ENCODE measurements at places on chromosomes 3 and 15.
A peak's percentile ranks its signal among the peaks of the same experiment; 100 is the strongest.

DNA sequence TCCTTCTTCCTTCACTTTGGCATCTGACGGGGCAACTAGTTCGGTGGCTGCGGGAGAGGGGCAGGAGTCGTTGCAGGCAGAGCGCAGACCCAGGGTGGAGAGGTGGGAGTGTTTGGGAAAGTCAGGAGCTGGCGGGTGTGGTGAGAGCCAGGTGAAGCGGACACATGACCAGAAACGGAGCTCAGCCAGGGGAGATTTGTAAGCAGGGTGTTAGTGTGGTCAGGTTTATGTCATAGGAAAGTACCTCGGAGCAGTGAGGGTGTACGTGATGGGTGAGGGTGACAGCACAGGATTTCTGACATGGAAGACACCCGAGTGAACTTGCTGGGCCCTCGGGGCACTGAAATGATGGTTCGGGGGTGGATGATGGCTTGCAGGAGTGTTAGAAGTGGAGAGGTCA lies 247.4 kb upstream of the TPM1 start:
- no peak for DNase-seq

GRCh38 chr3:27905625-27906024 lies 183.5 kb upstream of the EOMES start:
- peak; percentile 30 for DNase-seq

DNA sequence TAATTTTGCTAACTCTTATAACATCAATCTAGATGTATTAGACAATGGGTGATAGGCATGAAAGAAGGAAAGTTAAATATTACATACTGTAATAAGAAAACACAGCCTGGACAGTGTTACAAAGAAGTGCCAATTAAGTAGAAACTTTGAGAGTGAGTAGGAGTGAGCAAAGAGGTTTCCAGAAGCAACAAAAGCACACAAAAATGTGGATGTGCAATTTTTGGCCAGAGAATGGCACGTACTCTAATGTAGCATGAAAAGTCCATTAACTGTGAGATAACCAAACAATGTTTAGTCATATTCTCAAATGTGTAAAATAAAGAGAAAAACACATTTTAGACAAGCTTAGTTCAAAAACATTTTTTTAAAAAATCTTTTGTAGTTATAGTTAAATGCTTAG lies 567.3 kb downstream of the ROBO1 start:
- no peak for DNase-seq

GRCh38 chr15:60363903-60364611 lies 33.7 kb downstream of the ANXA2 start:
- no peak for DNase-seq

DNA sequence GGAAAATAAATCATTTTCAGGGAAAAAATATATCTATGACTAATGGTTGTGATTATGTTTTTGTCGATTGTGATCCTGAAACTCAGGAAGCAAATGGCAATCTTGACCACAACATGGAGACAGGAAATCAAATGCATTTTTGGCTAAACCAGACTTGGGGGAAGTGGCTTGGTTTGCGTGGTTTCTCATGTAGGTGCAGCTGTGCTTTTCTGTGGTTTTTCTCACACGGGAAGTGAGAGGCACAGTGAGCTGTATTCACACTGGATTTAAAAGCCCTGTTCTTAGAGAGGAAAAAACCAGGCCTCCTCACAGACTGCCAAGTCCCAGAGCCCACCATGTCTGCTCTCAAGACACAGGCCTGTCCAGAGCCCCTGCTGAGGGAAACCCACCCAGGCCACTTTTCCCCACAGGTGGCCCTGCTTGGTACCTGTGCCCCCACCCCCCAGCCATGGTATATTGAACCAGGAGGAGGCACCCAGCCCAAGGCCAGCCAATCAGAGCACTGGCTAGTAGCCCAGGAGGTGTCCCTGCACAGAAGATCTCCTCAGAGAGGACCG lies 46.1 kb downstream of the BTD start:
- DNase-seq, result peak; percentile 68

DNA sequence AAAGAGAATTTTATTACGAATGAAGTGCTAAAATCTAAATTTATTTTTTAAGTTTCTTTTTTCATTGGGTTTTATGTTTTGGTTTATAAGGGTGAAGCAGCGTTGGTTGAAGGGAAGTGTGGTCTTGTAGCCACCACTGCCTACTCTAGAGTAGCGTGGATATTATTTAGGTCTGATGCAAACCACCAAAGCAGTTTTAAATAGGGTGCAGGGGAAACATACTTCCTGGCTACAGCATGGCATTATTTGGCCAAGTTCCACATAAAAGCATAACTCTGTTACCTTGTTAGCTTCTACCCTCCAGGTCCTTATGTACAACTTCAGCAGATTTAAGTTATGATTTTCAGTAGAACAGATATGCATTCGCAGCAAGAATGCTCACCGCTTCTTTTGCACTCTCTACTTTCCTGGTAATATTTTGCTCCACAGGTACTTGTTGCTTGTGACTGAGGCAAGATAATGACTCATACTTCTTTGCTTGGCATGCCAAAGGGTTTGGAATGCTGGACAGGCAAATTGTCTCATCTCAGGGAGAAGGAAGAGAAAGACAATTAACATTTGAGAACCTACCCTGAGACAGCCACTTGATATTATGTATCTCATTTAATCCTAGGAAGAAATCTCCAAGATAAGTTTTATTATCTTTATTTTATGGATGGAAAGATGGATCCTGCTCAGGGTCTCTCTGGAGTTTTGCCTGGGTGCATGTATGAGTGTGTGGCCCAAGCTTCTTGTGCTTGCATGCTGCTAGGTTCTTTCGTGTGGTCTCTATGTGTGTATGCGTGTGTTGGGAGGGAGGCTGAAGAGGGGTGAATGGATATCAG lies 5.4 kb downstream of the TGFBR2 start:
- peak; percentile 61 for DNase-seq

DNA sequence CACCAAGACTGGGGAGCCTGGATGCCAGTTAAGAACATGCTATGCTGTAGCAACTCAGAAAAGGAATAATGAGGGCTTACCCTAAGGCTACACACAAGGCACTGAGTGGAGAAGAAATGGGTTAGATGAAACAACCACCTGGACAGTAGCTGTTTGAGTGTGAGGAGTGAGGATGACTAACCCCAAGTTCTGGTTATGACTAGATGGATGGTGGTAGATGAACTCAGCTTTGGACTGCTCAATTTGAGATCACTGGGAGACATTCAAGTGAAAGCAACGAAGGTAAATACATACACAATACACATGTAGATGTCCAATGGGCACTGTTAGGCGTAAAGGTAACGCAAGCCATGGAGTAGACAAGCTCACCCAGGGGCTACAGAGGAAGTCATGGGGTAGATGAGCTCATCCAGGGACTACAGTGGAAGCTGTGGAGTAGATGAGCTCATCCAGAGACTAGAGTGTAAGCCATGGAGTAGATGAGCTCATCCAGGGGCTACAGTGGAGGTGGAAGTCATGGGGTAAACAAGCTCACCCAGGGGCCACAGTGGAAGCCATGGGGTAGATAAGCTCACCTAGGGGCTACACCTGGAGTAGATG lies 98.3 kb downstream of the ANO10 start:
- no peak for DNase-seq

GRCh38 chr3:105260385-105260784 lies 106.3 kb upstream of the ALCAM start:
- DNase-seq, result no peak

- DNase-seq, result no peak
These were observed 246.6 kb downstream of the IL20RB start for GRCh38 chr3:137204409-137204808.

GRCh38 chr3:34229876-34230275 lies 431.4 kb downstream of the PDCD6IP start:
- no peak for DNase-seq

DNA sequence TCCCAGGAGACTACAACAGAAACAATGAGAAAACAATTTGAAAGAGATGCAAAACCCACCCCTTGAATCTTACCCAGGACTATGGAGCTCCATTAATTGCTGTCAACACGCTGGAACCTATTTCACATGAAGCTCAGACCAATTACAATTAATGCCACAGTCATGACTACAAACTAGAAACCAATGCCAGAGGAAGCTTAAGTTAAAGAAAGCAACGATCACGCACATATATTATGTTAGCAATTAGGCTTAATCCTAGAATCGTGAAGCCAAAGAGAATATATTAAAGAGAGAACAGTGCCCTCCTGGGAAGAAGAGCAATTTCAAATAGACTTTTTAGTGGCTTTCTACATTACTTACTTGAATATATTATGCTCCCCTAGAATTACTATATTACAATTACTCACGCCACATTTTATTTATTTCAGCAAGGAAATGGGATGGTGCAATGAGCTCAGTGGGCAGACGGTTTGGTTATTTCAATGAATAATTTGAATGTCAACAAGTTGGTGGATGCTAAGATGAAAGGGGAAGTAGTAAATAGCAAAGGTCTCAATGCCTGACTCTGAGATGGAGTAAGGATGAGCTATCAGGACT lies 125.5 kb downstream of the GREM1 start:
- no peak for DNase-seq

DNA sequence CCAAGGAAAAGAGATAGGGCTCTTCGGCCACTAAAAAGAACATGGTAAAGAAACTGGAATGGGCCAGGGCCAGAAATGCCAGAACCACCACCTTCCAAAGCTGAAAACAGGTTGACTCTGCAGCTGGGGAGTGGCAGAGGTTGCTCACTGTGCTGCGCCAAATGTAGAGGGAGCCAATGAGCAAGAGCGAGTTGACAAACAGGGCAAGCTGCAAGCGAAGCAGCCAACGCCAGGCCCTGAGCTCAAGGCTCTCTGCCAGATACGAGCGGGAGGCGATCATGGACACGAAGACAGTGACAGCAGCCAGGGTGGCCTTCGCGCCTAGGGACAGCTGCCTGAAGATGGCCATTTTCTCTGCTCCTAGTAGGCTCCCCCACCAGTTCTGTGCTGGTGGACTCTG lies 3.1 kb downstream of the GLB1 start:
- DNase-seq, result no peak

DNA sequence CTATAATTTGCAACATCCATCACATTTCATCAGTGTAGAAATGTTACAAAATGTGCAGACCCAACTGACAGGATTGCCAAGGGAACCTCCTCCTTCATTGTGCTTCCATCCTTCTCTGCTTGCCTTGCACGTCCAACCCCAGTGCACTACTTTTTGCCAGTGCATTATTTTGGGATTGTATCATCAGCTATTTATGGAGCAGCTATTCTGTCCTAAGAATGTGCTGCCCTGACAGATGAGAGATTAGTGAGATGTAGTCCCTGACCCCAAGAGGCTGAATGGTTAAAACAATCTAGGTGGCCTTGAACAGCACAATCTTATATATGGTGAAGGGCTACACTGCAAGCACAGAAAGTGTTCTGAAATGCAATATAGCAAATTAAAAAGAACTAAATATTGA lies 935.8 kb downstream of the IGSF11 start:
- no peak for DNase-seq

GRCh38 chr3:43388915-43389314 lies 102.6 kb downstream of the SNRK start:
- DNase-seq, result peak; percentile 6

- no peak for DNase-seq
These were observed 337.4 kb upstream of the C2CD4B start for GRCh38 chr15:62502451-62502850.

- no peak for DNase-seq
These were observed 4.6 kb upstream of the PLXNA1 start for GRCh38 chr3:126978291-126978690.

DNA sequence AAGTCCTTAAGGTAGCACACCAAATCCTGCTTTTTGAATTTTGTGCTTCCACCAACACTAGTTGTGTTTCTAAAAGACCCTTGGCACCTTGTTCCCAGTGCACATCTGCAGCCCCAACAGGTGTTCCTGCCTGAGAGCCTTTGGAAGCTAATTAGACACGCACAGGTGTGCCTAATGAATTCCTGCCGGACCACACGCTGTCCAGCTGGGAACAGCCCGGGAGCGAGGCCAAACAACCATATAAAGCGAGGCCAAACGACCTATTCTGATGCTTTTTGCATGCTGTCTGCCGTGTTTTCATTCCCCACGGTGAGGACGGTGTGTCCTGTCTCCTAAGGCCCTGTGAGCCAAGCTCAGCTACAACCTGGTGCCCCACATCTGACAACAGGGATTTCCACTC lies 99.5 kb downstream of the ATG7 start:
- DNase-seq, result no peak

GRCh38 chr3:70919091-70919490 lies 606.7 kb upstream of the MDFIC2 start:
- DNase-seq, result no peak

DNA sequence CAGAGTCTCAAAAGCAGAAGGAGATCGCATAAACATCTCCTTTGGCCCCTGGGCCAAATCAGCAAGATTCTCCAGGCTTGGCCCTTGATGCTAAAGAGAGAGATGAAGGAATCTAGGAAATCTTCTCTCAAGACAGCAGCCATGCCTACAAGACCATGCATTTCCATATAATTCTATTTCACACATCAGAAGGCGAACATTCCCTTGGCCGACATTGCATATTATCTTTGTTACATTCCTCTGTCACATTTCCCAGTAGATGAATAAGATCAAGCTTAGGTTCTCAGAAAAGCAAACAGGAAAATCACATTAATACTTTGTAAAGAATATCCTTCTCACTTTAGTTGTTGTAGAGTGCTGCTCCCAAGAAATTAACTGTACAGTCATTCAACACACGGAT lies 21.3 kb downstream of the GASK1A start:
- no peak for DNase-seq

DNA sequence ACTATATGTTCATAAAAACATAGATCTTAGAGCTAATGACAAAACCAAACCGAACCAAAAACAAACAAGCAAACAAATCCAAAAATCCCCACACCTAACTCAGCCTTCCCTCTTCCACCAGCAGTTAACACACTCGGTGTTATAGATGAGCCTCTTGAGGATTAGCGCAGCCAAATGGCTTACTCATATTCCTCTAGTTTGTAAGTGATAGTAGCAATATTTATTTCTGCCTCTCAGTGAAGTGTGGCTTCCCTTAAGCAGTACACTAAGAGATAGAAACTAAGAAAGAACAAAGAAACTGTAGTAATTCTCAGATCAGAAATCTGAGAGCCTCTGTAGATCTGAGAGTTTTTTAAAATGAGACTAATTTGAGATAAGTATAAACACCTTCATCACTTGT lies 2.4 kb upstream of the NCEH1 start:
- no peak for DNase-seq

GRCh38 chr15:100732211-100733055 lies 130.0 kb downstream of the ASB7 start:
- no peak for DNase-seq

DNA sequence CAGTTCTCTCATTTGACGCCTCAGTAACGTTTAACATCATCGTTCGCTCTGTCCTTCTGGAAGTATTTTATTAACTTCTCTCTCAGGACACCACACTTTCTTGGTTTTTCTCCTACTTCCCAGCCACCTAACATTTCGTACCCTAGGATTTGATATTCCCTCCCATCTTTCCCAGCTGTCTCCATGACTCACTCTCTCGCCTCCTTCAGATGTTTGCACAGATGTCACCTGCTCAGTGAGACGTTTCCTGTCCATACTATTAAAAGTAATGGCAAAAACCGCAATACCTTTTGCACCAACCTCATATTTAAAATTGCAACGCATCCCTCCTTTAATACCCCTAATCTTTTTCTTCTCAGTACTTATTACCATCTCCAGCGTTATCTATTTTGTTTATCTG lies 62.1 kb upstream of the SPRED1 start:
- no peak for DNase-seq

Measured in CD4-positive, alpha-beta T cell treated with Interferon alpha-2 for 1 hour (primary cell).